A549 treated with RU486 at 1 μM for 4 hours (cell line): ENCODE measurements at places on chromosomes 11 and 22. TPM values are rescaled to one million over a fixed set of nuclear protein-coding genes. Genes with fewer than 3 reads are reported as not detected.

SLC1A2 gene
- total RNA-seq, result 0.05 to 0.35 TPM (median 0.10 TPM) in 4 of 5 replicates, not detected in the other

SART1 gene
- 51.4 to 70.6 TPM (median 62.2 TPM) in 5 replicates for total RNA-seq

OSBPL5 gene
- 4.5 to 7.5 TPM (median 6.2 TPM) in 5 replicates for total RNA-seq

CHRNA10 gene
- 0.78 to 1.8 TPM (median 1.1 TPM) in 5 replicates for total RNA-seq

FAM181B gene
- total RNA-seq, result 0.07 to 0.11 TPM (median 0.08 TPM) in 3 of 5 replicates, not detected in the others
